ENCODE measurements at places on chromosomes 2 and 18.

DNA sequence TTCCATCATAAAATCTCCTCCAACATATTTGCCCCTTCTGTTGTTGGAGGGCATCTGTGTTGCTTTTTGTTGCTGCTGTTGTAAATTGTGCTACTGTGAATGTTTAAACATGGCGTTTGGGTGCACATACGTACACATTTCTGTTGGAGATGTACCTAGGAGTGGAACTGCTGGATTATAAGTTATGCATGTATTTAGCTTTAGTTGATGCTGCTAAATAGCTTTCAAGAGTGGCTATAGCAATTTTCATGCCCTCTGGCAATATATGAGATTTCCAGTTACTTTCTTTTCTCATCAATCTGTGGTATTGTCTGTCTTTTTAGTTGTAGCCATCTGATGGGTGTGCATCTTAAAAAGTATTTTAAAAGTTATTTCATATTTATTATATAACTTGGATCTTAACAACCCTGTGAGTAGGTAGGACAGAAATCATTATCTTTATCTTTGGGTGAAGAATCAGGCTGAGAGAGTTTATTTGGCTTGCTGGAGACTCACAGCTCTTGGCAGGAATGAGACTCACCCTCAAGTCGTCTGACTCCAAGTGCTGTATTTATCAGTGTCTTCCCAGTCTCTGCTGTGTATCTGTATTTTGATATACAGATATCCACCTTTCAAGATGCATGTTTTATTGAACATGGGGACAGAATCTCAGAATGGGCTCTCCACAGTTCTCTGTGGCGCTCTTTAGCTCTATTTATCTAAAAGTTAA, 16.9 kb downstream of the ZNF236 start:
- no peak for DNase-seq

- no peak for DNase-seq
These were observed 121.7 kb downstream of the LYPD6B start for GRCh38 chr2:149160195-149160594.

DNA sequence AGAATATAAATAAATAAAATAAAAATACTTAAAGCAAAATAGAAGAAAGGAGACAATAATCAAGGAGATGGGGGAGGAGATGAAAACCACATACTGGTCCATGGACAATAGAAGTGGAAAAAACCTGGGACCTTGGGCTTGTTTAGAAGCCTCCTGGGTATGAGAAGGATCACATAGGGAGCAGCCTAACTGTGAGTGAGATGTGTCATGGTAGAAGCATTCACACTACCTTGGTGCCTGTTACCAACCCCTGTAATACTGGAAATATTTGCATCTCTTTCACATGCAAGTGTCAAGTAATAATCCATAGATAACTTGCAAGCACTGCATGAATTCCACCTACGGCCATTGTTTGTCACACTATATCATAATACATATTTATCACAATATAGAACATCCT, 23.2 kb upstream of the RNF103 start:
- no peak for DNase-seq

- DNase-seq = no peak
These were observed 48.7 kb downstream of the SOWAHC start for GRCh38 chr2:109662889-109663288.

GRCh38 chr18:55264108-55264507, 304.8 kb upstream of the CCDC68 start:
- DNase-seq = no peak

GRCh38 chr2:34031097-34031496, 432.0 kb upstream of the FAM98A start:
- no peak for DNase-seq

- DNase-seq = no peak
These were observed 7.3 kb downstream of the COQ10B start for GRCh38 chr2:197460649-197461048.

DNA sequence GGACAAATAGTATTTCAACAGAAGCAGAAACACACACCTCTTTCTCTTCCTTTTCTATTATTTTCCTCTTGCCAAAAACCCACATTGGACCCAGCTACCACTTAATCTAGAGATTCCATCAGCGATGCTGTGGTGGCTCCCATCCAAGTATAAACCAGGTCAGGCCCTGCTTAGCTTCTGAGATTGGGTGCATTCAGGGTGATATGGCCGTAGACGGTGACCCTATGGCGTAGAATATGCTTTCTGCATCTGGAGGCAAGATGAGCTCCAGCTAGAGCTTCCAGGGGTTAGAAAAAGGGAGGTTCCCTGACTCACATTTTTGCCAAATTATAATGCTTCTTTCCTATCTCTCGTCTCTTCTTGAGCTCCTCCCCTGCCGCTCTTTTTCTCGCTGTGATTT, 66.5 kb downstream of the TNP1 start:
- no peak for DNase-seq

GRCh38 chr2:206164261-206164862, 4.7 kb downstream of the EEF1B2 start:
- DNase-seq = peak; percentile 53

DNA sequence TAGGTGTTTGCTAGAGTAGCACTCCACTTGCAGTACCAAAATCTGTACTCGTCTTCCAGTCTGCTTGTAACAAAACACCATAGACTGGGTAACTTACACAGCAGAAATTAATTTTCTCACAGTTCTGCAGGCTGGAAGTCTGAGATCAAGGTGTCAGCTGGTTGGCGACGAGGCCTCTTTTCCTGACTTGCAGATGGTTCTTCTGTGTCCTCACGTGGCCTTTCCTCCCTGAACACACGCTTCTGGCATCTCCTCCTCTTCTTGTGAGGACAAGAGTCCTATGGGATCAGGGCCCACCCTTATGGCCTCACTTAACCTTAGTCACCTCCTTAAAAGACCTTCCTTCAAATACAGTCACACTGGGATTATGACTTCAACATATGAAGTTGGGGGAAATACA, 493.5 kb upstream of the MYT1L start:
- DNase-seq = no peak

- DNase-seq = no peak
These were observed 20.1 kb upstream of the C2orf72 start for GRCh38 chr2:231017231-231017598.

DNA sequence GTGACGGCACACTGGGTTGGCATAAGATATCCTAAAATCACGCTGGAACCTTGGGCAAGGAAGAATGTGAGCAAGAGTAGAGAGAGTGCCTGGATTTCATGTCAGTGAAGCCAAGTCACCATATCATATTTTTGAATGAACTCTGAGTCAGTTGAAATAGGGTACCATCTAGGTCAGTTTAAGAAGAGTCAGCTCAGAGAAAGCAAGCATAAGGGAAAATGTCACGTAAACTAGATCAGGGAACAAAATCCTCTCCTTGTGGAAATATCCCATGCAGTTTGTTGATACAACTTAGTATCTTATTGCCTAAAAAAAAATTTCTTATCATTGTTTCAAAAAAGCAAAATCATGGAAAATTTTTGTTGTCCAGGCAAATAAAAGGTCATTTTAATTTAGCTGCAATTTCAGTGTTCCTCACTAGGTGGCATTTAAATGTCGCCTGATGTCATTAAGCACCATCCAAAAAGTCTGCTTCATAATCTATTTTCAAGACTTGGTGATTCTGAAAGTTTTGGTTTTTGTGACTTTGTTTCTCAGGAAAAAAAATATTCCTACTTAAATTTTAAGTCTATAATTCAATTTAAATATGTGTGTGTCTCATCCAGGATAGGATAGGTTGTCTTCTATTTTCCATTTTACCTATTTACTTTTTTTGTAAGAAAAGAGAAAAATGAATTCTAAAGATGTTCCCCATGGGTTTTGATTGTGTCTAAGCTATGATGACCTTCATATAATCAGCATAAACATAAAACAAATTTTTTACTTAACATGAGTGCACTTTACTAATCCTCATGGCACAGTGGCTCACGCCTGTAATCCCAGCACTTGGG, 19.6 kb downstream of the RSAD2 start:
- peak; percentile 51 for DNase-seq

DNA sequence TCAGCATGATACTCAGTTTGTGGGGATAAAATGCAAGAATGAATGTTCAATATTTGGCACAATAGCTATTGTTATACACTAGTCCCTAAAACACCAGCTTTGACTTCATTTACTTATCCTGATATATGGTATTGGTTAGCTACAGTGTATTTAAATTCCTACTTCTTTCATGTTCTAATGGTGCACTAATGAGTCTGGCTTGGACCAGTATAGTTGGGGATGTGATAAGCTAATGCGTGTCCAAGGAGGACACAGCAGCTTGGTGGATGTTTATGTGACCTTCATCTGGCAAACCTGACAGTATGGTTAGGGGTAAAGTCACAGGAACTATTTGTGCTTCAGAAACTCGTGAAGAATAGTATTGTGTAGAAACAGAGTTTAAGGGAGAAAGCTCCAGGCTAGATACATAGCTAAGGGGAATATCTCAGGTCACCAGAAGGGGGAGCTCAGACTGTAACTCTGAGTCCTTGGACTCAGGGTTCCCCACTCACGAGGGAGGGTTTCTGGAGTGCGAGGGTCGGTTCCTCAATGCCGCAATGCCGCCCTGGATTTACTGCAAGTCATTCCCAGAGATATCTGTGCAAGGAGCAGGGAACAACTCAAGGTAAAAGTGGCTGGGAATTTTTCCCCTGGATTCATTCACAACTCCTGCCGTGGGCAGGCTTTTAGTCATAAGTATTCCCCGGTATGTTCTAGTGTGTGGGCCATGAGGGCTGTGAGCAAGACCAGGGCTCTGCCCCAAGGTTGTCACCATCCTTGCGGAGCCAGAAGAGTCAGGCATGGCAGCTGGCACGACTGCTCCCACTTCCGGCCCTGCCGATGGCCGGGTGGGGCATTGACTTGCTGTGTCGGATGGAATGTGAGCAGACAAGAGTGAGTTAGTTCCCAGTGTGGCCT, 14.5 kb downstream of the IL1R2 start:
- DNase-seq = peak; percentile 52

- DNase-seq = no peak
These were observed 120.8 kb upstream of the RBMS1 start for GRCh38 chr2:160614391-160614790.

GRCh38 chr2:241563031-241563507, 4.5 kb downstream of the BOK start:
- DNase-seq = no peak

DNA sequence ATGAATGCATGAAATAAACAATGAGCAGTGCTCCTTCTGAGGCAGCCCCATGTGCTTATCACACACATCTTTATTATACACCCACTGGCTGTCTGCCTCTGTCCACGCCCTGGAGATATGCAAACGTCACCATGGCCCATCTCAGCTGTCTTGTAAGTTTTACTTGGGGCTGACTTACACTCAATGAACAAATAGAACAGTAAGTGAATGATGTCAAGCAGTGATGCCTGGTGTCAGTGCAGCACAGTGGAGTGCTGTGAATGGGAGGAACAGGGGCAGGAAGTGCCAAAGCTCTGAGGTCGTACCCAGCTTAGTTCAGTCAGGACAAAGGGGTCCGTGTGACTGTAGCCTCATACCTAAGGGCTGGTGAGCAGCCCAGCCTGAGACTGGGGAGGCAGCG, 659.5 kb upstream of the HS6ST1 start:
- peak; percentile 6 for DNase-seq

- DNase-seq = no peak
These were observed 120.5 kb upstream of the POU3F3 start for GRCh38 chr2:104733226-104733943.

DNA sequence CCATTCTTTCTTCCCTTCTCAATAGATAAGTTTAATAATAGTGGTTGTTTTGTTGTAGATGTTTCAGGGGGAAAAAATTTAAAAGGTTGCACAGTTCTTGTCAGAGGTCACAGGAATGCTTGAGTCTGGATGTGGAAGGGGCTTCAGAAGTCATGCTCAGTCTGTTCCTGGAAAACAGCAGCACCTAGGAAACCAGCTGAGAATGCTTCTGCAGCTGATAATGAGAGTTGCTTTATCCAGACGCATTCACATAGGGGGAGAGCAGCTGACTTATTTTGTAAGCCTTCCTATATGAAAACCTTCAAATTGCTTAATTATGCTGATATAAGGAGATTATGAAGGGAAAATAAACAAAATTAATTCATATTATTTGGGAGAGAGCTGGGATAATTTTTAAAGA, 235.5 kb downstream of the GULP1 start:
- DNase-seq = peak; percentile 21

GRCh38 chr18:60698901-60699300, 326.3 kb upstream of the MC4R start:
- no peak for DNase-seq

- no peak for DNase-seq
These were observed 256.2 kb upstream of the SKOR2 start for GRCh38 chr18:47507651-47508050.

DNA sequence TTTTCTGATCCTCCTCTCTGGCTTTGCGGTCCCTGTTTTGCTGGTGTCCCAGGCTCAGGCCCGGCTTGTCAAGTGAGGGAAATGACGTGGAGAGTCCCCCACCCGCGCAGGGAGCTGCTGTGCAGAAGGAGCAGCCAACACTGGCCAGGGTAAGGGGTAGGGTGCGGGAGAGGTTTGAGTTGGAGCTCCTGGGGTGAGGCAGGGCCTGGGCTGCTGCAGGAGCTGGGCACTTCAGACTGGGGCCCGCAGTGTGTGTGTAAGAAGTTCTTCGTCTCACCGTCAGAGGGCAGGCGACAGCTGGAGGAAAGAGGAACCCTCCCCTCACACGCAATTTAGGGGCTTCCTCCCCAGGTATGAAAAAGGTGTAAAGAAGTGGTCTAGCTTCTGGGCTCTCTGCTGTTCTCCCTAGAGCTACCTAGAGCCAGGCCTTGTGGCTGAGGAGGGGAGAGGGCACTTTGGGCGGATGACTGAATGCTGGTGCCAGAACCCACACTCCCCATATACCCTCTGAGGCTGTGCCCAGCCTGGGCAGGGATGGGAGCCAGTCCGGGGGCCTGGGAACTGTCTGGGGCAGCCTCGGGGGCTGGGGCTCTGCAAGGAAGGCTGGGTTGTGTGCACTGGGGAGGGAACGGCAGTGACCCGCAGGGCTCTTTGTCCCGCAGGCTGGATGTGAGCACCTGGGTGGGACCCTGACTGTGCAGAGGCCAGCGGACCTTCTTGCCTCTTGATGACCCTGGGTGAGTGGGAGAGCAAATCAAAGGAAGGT, 11.8 kb downstream of the CELF4 start:
- no peak for DNase-seq

DNA sequence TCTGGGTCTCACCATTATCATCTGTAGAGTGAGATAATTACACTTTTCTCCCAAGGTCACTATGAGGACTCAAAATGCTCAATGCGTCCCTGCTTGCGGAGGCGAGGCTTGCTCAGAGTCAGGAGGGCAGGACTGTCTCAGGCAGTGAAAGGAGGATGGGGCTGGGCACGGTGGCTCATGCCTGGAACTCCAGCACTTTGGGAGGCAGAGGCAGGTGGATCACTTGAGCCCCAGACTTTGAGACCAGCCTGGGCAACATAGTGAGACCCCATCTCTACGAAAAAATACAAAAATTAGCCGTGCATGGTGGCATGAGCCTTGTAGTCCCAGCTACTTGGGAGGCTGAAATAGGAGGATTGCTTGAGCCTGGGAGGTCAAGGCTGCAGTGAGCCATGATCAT, 1.8 kb upstream of the KCNIP3 start:
- DNase-seq = no peak
